GM23338 (cell line): ENCODE measurements at places on chromosomes 1 and 21.

- DNase-seq: no peak
Observed at GRCh38 chr1:207311888-207312603, 9.4 kb upstream of the CD55 start.

GRCh38 chr21:27590271-27590670, 623.4 kb upstream of the ADAMTS5 start:
- DNase-seq: peak; percentile 21

DNA sequence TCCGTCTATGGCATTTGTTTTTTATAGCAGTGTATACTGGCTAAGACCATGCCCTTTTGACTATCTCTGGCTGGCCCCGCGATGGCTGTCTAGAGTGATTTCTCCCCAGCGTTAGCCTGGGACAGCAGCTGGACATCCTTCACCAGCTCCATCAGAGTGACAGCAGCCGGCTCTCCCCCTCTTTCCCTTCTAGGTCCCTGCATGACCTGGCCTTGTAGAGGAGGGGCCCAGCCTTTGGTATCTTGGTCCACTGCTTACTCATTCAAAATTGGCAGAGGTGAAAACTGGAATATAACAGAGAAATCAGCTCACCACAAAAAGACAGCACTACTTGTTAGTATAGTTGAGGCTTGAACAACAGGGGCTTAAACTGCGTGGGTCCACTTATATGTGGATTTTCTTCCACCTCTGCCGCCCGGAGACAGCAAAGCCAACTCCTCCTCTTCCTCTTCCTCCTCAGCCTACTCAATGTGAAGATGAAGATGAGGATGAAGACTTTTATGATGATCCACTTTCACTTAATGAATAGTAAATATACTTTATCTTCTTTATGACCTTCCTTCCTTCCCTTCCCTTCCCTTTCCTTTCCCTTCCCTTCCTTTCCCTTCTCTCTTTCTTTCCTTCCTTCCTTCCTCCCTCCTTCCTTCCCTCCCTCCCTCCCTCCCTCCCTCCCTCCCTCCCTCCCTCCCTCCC, 29.4 kb upstream of the B3GALNT2 start:
- DNase-seq: no peak

GRCh38 chr1:41153750-41154274, 88.3 kb downstream of the SCMH1 start:
- no peak for DNase-seq

GRCh38 chr1:147077936-147078605, 94.2 kb downstream of the PRKAB2 start:
- DNase-seq: peak; percentile 62

GRCh38 chr1:191695865-191696264, 462.4 kb upstream of the RGS18 start:
- DNase-seq: no peak

DNA sequence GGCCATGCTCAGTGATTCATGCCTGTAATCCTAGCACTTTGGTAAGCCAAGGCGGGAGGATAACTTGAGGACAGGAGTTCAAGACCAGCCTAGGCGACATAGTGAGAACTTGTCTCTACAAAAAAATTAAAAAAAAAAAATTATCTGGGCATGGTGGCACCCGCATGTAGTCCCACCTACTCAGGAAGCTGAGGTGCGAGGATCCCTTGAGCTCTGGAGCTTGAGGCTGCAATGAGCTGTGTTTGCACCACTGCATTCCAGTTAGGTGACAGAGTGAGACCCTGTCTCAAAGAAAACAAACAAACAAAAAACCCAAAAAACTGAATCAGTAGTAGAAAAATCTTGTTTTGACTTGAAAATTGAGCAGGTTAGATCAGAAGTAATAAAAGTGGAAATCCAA, 67.1 kb upstream of the IPO9 start:
- no peak for DNase-seq

- no peak for DNase-seq
Observed at GRCh38 chr1:25809929-25810328, 9.8 kb upstream of the MTFR1L start.

DNA sequence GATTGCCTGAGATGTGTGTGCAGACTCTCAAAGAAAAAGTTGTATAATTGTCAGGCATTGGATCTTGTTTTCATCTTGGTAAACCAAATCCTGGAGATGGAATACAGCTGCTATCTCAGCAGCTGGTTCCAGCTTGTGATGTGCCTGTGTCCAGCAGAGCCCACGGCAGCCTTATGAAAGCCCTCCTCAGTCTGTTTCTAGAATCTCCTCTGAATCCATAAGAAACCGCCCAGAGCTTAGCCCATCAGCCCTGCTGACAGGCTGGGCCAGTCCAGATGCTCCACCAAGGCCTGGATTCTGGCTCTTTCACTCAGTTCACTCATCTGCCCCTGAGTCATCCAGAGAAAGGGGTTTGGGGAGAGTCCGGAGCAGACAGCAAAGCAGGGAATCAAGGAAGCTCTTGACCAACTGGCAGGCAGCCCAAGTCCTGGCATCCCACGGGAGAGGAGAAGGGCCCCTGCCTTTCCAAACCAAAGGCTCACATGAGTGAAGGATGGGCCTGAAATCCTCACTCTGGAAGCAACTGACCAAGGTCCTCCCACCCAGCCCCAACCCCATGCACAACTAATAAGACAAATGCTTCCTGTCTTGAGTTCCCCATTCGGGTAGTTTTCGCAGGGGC, 45.7 kb downstream of the NAV1 start:
- DNase-seq: no peak

DNA sequence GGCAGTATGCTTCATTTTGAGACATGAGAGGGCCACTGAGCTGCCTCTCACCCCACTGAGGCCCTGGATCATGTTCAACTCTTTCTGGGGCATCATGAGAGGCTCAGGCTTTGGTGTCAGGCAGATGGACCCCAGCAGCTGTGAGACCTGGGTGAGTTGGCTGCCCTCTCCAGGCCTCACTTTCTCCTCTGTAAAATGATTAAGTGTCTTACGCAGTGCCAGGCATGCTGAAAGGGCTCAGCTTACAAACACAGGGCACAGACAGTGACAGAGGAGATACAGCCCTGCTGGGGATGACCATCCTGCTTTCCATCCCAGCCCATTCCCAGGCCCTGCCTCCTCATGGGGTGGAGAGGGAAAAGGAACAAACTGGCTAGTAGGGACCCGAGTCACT, 387.4 kb downstream of the MATN1 start:
- no peak for DNase-seq

GRCh38 chr1:176693697-176694329, 230.8 kb downstream of the PAPPA2 start:
- DNase-seq: no peak

DNA sequence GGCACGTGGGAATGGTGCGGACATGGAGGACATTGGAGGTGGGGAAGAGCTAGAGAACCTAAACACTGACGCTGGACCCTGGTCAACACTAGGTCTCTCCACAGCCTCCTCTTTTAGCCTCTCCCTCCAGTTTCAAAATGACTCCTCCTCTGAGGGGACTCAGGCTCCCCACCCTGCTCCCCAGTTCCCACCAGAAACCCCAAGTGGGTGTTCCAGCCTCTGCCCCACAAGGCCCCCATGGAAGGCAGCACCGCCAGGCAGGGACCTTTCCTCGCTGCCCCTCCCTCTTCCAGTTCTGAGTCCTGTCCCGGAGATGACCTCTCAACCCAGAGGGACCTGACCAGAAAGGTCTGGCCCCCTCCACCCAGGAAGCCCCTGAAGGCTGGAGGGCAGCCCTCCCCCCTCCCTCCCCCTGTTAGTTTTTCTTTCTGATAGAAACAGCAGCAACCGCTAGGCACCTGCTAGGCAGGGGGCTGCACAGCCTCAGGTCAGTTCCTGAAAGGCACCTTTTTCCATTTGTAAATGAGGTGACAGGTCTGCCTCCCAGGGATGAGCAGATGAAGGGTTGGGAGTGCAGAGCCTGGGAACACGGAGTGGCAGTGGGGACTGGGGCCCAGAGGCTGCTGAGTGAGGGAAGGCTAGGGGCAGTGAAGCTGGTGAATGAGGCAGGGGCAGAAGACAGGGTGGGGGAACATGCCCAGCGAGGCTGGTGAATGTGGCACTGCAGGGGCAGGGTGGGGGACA, 9.3 kb upstream of the ITGB2 start:
- no peak for DNase-seq

GRCh38 chr1:233295975-233296322, 424 bp upstream of the PCNX2 start:
- DNase-seq: no peak

- DNase-seq: no peak
Observed at GRCh38 chr1:41876576-41877445, 41.9 kb downstream of the HIVEP3 start.

DNA sequence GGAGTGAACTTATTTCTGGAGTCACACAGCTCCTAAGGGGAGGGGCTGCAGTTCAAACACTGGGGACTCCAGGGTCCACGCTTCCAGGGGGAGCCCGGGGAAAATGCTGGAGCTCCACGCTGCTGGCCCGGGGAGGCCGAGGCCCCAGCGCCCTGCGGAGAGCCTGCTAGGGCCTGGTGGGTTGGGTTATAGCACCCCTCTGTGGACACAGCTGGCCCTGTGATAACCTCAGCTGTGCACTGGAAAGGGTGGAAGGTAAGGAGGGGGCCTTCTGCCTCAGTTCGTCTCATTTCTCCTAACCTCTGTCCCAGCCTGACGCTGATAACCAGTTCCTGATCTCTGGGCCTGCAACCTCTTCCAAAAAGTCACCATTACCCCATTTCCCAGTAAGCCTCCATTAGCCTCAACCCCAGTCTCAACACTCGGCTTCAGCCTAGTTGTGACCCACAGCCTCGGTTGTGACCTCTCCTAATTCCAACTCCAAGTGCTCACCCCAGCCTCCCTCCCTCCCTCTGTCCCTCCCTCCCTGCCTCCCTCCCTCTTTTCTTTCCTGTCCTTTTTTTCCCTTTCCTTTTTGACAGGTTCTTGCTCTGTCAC, 7.1 kb downstream of the NBL1 start:
- DNase-seq: peak; percentile 74

DNA sequence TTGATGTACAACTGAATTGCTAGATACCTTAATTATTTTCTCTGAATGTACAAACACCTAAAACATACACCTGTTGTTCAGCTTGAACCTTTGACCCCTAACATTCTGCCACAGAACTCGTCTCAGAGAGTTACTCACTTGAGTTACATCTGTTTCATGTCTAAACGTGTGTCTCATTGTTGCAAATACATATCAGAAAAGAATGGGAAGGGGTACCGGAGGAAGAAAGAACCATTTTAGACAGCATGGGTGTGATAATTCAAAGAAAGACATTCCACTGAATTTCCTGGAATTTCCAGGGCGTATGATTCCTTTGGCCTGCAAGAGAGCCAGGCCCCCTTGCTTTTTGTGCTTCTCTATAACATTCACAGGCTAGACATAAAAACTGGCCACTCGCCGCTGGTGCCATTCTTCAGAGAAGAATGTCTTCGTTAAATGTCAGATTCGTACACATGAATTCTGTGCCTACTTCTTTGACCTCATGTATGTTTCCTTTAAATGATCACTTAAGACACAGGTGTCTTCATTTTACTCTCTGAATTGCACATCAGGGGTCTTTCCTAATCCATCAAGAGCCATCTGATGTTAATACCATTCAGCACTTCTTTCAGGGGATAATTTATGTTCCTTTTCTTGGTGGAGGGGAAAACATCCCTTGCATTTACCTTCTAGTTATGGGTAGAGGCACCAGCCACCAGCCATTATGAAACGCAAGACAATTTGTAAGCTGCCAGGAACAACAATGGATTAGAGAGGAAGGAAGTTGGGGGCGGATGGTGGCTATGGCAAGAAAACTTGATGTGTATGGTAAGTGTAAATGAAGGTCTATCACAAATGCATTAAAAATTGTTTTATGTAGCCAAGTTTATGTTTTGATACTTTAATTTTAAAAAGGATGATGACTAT, 12.7 kb downstream of the ATF3 start:
- DNase-seq: no peak

- no peak for DNase-seq
Observed at GRCh38 chr1:213457733-213458132, 406.7 kb downstream of the RPS6KC1 start.

DNA sequence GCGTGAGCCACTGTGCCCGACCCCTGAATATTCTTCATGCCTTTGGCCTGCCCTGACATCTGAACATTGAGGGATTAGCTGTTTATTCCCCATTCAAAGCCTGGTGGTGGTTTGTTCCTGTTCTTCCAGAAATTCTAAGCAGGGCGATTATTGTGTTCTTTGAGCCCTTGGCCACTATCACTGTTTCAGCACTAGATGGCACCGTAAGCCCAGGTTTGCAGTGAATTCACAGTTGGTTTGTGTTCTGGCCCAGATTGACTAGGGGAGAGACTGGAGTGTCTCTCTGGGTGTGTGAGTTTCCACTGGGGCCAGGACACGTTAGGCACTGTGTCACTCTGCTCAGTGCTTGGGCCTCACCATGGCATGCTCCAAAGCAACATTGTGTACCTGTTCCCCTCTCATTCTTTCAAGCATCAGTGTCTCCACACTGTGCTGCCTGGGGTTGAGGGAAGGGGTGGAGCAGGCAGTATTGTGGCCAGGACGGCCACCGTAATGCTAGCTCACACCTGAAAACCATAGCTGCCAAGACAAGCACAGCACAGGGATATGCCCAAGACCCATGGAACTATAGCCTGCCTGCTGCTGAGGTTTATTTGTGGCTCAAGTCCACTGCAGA, 52.7 kb downstream of the PKN2 start:
- DNase-seq: peak; percentile 86

DNA sequence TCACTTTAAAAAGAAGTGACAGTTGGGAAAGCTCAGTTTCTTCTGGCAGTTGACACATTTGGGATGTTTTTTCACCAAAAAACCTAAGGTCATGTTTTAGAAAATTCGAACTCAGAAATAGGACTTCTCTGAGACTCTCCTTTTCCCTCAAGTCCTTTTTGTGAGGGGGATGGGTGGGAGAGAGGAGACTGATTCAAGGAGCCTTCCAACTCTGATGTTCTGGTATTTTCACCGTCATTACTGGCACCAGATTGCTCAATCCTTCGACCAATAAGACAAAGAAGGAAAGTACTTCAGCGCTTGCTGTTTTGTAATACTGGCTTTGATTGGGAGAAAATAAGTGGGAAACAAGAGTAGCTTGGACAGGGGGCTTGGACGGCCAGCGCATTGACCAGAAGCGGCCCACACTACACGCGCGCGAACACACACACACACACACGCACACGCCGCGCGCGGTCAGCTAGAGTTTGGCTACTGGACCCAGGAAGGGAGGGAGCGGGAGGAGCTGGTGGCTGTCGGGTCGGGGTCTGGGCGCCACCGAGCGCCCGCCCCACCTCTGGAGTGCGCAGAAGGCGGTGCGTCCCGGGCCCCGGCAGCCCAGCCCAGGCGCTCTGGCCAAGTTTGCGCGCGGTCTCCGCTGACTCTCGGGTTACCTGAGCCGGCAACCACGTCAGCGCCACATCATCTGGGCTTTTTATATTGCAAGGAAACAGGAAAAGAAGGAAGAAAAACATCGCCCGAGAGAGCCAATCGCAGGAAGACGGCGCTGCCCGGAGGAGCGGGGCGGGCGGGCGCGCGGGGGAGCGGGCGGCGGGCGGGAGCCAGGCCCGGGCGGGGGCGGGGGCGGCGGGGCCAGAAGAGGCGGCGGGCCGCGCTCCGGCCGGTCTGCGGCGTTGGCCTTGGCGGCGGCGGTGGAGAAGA, at the start of gene KCNK1:
KCNK1 (plus strand) TSS at position 855 of the 921 bp plus-strand sequence; CDS start at position 921, 66 bp downstream.
- peak; percentile 91 for DNase-seq

GRCh38 chr1:25743164-25744139, 56.5 kb upstream of the SELENON start:
- DNase-seq: no peak
